ENCODE measurements at places on chromosomes 12 and 14.

DNA sequence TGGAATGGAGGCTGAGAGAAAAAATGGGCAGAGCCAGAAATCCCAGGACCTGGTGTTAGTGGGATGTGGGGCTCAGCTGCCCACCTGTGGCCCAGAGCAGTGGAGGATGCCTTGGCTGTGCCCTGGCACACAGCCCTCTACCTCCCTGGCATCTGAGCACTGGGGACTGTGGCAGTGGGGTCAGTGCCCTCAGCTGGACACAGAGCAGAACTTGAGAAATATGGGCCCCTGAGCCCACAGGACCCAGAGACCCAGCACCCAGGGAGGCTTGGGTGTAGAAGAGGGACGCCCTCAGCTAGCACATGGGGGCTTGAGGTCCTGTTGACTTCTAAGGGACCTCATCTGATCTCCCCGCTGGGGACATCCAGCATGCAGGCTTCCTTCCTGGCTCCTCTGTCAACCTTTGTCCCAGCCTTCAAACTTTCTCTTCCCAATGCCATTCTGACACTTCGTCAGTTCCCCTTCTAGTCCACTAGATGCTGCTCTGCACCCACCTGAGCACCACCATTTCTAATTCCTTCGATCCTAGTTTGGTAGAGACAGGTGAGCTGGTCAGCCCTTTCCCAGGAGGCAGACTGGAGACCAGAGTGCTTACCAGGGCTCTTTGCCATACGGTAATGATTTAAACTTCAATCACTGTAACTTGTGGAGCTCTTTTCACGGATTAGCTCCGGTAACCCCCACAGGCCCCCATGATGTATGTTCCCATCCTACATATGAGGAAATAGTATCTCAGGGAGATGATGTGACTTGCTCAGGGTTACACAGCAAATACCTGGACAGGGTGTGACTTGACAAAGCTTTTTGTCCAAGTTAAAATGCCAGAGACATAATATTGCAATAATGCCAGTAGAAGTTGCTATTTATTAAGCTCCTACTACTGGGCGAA is 143.7 kb downstream of the ASCL4 start:
- DNase-seq: no peak

DNA sequence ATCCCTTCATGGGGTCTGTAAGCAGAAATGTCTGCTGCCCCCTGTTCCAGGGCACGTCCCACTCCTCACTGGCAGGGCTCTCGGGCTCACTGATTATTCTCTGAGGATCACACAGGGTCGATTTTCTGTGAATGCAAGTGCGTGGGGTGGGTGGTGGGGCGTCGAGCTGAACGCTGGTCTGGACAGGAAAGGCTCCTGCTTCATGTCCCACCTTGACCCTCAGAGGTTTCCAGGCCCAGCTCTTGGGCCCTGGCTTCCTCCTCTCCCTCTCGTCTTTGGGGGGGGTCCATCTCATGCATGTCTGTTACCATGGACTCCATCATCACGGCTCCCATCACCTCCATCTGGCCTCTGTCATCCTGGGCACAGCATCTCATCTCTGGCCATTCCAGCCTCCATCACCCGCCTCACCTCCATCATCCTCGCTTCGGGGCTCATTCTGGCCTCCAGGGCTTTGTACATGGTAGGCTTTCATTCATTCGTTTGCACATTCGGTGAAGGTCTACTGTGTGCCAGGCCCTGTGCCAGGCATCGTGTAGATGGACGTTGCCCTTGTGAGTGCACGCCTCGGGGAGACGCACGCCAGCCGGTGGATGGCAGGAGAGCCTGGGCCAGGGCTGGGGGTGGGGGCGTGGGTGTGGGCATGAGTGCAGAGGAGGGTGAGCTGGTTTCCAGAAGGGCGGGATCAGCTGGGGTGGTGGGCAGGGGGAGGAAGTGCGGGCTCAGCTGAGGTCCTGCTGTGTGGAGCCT is 34.7 kb downstream of the RTL1 start:
- no peak for DNase-seq

- DNase-seq: no peak
Measured at GRCh38 chr12:51626115-51626514, 35.1 kb downstream of the SCN8A start.

DNA sequence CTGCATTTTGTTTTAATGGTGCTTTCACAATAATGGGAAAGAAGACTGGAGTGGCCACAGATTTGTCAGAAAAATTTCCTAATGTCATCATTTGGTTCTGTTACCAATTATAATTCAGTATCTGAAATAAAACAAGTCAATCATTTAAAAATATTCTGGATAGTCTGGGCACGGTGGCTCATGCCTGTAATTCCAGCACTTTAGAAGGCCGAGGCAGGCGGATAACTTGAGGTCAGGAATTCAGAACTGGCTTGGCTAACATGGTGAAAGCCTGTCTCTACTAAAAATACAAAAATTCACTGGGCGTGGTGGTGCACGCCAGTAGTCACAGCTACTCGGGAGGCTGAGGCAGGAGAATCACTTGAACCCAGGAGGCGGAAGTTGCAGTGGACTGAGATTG is 4.0 kb upstream of the LIMA1 start:
- no peak for DNase-seq

- no peak for DNase-seq
Measured at GRCh38 chr12:104426926-104427546, 29.7 kb upstream of the CHST11 start.

GRCh38 chr14:67820428-67820971 is 921 bp downstream of the RAD51B start:
- no peak for DNase-seq
